ENCODE measurements at places on chromosomes 2 and 18.

DNA sequence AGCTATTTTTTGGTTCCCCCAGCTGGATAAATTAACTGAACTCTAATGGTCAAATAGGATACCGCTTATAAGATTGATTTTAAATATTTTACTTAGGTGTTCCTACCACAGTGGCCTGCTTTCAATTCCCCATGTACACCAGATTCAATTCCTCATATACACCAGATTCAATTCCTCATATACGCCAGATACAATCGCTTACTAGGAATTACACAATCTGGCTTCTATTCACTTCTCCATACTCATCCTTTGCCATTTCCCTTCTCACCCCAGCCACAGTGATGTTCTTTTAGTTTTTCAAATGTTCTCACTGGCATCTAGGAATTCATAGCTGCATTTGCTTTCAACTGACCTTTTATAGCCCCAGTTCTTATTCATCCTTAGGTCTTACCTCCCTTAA, 66.5 kb downstream of the SLC40A1 start:
- no peak for DNase-seq

DNA sequence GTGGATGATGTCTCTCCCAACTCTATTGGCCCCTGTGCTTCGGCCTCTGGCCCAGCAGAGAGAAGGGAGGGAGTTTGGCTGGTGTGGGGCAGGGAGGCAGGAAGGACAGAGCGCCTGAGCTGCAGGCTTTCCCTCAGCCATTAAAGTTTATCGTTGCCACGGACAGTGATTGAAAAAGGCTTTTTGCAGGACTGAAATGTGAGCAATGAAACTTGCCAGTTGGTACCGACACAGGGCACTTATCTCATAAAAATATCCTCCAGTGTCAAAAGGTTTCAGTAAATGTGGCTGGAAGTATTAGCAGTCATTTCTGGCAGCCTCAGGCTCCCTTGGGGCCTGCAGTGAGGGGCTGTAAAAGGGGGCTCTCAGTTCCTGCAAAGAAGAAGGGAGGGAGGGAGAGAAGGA, 169.2 kb downstream of the GLI2 start:
- no peak for DNase-seq

DNA sequence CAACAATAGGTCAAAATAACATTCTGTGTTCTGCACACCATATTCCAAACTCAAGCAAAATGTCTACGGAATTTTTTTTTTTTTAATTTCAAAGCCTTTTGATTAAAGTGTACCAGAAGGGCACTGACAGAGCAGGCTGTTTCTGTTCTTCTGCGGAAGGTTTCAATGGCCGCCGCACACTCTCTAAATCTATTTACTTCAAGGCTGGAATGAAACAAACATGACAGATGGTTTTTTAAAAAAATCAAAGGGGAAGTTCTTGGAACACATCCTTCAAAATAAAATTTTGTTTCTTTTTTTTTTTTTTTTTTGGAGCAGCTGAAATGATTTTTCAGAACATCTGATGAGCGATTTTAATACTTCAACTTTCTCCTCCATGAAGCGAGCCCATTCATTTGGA, 259.1 kb downstream of the TXNL1 start:
- no peak for DNase-seq

GRCh38 chr2:112345030-112346027, 69.9 kb downstream of the ZC3H6 start:
- no peak for DNase-seq

- DNase-seq = no peak
These were observed 81.0 kb upstream of the PPM1B start for GRCh38 chr2:44087714-44088092.

GRCh38 chr2:95017836-95018235, 7.7 kb upstream of the MAL start:
- DNase-seq = no peak

GRCh38 chr2:44549099-44549471, 187.3 kb downstream of the CAMKMT start:
- no peak for DNase-seq

DNA sequence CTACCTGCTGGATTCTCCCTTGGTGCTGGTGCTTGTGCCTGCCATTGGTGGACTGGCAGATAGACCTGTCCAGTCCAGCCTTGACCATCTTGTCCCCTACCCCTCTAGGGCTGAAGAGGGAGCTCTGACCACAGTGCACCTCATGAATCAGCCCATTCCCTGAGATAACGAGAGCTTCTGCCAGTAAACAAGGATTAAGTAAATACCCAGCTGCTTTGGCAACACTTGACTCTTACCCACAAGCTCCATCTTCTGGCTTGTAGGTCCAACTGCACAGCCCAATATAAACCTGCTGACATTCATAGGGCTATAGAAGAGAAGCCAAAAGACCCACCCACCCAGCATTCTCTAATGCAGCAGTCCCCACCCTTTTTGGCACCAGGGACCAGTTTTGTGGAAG, 186.4 kb downstream of the PIK3C3 start:
- DNase-seq = no peak

- DNase-seq = peak; percentile 80
These were observed 413.7 kb upstream of the FAM98A start for GRCh38 chr2:34012715-34013302.

DNA sequence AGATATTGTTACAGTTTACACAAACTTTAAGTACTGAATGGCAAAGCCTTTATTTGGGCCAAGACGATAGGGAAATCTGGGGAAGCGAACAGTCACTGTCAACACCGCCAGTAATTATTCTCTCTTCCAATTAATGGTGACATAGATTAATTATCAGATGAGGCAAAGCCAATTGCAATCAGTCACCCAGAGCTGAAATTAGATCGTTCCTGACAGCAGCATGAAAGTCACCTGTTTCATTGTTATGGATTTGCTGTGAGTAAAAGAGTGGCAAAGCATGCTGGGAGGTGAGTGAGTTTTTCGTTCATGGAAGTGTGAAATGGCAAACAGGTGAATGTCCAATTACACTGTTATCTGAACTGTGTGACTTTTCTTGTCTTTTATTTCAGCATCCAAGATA, 164.8 kb upstream of the KLHL14 start:
- DNase-seq = no peak

- no peak for DNase-seq
These were observed at the start of gene ST8SIA3 for GRCh38 chr18:57352271-57352701. TSS of gene ST8SIA3 (plus strand) at chr18:57352557. CDS start at chr18:57352847, 290 bp downstream.

GRCh38 chr2:168797286-168797655, 5.2 kb upstream of the NOSTRIN start:
- no peak for DNase-seq

DNA sequence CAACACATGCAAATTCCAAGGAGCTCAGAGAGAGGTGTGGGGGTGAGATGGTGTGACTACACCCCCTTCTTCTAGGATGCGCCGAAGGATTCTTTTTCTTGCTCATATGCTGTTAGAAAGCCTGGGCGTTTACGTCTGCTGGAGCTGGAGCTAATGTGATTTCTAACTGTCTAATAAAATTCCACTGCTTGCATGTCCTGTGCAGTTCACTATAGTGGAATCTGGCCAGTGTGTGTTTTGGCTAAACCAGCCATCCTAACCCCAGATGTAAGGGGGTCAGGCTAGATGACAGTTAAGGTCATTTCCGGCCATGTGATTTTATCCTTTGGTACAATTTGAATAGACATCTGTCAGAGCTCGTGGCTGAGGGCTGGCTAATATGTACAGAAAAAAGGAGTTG, 194.1 kb downstream of the PRKCE start:
- no peak for DNase-seq

GRCh38 chr2:68653538-68653982, 10.2 kb downstream of the PROKR1 start:
- DNase-seq = peak; percentile 42

DNA sequence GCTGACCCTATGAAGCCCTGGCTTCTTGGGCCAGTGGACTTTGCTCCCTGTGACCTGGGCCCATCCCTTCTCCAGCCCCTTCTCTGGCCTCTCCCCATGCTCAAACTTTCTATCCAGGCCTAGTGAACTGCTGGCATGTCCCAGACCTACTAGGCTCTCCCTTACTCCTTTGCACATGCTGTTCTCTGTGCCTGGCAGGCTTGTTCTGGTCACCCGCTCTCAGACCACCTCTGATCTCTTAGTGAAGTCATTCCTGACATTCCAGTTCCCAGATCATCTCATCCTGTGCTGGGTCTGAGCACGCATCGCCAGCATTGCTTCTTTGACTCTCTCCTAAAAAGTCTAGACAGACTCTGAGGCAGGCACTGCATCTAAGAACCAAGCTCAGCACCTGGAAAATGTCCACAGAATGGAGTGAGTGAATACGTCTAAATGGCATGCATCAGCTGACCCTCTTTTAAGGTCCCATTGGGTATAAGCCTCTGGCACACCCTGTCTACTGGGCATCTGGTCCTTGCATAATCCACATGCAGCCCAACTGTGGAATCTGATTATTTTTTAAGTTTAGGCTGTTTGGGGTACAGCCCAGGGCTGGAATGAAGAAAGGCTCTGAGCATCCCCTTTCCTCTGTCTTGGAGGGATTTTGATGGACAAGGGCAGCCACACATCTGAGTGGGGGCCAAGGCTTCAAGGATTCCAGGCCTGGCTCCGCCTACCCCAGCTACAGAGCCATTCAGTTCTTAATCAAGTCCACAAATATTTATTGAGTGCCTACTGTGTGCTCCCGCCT, 130.6 kb upstream of the HAAO start:
- DNase-seq = no peak

DNA sequence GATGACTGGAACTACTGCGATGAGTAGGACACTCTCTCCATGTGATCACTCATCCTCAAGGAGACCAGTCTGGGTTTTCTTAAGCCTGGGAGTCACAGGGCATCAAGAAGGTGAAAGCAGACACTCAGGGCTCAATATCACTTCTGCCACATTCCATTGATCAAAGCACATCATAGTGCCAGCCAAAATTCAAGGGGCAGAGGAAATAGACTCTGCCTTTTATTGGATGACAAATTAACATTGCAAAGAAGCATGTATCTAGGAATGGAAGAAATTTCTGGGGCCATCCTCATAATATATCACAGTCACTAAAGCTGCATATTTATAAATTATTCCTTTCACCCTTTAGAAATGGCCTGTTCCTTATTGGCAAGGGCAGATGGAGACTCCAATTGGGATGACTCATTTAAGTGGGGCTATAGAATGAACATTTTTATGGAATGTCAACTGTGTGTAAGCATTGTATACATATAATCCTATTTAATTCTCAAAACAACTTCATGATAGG, 114.8 kb upstream of the CDC42EP3 start:
- DNase-seq = no peak

DNA sequence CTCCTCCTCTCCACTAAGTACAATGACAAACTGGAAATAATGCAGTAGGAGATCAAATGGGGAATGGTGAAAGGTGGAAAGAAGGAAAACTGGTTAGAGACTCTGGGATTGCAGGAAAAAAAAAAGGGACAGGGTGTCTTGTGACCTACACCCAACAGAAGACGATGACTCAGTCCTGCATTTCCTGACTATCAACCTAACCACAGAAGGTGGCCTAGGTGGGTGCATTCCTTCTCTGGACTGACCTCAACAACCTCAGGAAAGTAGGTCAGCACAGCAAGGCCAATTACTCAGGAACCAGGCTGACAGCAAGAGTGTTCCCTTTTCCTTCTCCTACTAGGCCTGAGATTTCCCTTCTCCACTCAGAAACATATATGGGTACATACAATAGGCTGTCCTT, 1386.4 kb upstream of the ZEB2 start:
- no peak for DNase-seq

DNA sequence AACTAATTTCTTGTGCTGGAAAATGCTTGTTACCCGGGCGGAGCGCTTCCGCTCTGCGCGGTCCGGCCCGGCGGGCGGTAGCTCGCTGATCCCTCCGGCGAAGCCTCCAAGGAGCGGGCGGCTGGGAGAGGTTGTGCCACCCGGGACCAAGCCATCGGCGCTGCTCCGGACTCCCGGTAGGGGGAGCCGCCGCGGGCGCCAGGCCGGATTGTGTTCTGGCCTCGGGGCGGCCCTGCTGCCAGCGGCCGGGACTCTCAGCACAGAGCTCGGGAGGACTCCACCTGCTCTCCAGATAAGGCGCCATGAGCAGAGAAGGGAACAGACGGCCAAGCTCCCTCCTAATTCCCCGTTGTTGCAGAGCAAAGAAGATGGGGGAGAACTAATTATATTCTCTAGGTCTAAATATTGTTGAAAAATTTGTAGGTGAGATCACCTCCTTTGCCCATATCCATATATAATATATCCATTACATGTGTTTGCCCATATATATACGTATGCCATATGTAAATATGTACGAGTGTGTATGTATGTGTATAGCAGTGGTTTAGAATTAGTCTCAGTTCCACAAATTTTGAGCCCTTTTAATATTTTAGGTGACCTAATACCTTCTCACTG, 13.8 kb upstream of the SATB2 start:
- DNase-seq = peak; percentile 77

DNA sequence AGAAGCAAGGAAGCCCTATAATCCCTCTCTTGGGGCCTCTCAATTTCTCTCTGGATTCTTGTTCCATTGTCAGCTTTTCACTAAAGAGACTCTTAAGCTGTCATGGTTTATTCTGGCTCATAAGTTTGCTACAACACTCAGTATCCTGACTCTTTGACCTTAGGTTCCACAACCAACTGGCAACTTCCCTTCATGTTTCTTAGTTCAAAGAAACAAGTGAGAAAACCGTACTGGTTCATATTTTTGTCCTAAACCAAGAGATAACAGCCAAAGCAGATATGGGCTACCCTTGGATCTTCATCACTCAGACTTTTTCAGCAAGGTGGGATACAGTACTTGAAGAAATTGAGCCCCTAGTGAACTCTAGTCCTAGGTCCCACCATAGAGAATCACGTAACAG, 109.9 kb upstream of the CRIM1 start:
- DNase-seq = no peak

GRCh38 chr2:208915401-208915800, 508.4 kb upstream of the MAP2 start:
- DNase-seq = no peak

- peak; percentile 63 for DNase-seq
These were observed 2.3 kb upstream of the GATA6 start for GRCh38 chr18:22167091-22167470.

DNA sequence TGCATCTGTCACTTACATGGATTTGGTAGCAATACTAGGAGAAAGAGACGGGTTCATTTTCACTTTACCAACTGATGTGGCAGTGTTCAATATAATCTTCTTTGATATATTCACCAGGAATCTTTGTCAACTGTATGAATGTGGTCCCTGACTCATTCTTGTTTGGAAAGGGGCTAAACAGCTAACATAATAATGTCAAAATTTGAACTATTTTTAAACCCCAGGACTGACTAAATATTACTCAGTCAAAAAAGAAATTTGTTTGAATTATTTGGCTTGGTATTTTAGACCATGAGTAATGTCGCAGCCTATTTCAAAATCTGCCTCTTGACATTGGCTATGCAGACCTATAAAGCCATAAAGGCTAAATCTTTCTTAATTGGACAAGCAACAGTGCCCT, 413.7 kb upstream of the RGPD4 start:
- DNase-seq = no peak

GRCh38 chr18:76518123-76518859, 23.2 kb upstream of the ZNF516 start:
- no peak for DNase-seq

GRCh38 chr2:163374282-163374681, 361.5 kb downstream of the FIGN start:
- DNase-seq = no peak

DNA sequence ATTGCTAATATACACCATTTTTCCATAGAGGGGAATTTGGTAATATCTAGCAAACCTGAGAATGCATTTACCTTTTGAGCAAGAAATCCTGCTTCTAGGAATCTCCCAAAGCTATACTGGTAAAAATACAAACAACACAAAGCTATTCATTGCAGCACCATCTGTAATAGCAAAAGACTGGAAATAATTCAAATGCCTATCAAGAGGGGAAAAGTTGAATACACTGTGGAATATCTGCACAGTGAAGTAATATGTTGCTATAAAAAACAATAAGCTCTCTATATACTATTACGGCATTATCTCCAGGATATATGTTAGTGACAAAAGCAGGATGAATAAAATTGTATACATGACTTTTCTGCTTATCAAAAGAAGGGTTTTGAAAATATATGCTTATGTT, 112.3 kb upstream of the CHAC2 start:
- no peak for DNase-seq
